ENCODE measurements at places on chromosomes 5 and 9.

- no peak for DNase-seq
These were observed 192.8 kb downstream of the CDH18 start for GRCh38 chr5:19795218-19795617.

DNA sequence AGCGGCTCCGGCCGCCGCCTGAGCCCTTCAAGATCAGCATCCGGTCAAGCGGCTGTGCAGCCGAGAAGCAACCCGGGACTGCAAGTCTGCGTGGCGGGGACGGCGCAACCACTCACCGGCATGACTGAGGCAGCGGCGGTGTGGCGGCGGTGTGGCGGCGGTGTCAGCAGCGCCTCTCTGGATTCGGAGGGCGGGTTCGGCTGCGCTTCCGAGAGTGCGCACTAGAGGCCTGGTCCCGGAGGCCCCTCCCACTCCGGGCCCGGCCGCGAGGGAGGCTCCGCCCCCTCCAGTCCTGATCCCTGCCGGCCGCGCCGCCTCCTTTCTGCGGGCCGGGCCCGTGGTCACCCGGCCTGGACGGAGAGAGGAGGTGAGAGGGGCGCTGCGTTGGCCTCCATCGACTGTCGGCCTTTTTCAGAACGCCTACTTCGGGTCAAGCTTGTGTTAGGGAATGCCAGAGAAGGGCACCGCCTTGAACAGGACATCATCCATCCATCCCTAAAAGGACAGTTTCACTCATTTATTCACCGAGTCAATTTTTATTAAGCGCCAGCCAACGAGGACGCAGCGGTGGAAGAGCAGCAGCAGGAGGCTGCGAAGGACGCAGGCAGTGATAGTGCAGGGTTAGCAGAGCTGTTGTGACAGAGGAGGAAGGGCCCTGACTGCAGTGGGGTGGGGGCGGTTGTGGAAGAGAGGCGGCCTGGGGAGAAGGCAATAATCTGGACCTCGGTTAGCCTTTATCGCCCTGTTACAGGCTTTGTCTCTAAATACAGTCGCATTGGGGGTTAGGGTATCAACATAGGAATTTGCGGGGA is at the start of gene ATOX1:
Gene ATOX1 (minus strand): TSS at position 202 of the 812 bp plus-strand sequence. CDS start 80 bp downstream, at position 122.
- no peak for DNase-seq

GRCh38 chr9:135726138-135726853 is 24.3 kb downstream of the KCNT1 start:
- no peak for DNase-seq

- DNase-seq = no peak
These were observed 292.7 kb downstream of the CWC27 start for GRCh38 chr5:65061250-65061973.

DNA sequence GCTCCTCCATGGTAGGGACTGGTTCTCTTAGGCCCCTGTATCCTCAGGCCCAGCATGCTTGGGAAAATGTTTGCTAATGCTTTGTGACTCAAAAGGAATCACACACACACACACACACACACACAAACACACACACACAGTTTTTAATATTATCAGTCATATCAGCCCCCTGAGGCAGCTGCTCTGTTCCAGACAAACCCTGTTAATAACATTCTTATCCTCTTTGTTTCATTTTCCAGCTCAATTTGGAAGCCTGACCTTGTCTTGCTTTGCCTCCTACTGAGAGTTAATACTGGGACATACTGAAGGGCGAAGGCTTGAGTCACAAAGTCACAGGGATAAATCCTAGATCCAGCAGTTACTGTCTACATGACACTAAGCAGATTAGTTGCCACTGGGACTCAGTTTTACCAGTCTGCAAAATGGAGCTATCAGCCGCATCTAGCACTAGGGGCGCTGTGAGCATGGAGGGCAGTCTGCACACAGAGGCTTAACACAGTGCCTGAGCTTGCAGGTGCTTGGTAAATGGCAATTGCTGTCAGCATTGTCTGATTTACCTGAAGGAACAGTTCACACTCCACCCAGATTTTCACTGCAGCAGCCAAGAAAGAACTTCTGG is 37.1 kb upstream of the KCNMB1 start:
- DNase-seq = no peak

DNA sequence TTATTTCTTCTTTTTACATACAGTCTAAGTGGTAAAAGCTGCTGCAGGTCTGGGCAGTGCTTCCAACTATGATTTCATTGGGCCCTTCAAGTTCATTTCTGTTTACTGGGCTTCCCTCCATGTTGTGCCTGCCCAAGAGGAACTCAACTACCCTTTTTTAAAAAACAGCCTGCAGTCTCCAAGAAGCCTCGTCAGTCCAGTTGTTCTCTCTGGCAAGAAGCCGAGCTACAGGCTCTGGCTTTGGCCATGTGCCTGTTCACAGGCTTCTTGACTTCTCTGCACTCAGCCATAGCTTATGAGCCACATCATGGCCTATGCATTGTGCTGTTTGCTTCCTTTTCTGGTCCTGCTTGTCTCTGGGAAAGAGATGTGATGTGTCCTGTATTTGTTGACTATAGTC is 119.7 kb upstream of the PJA2 start:
- DNase-seq = no peak

GRCh38 chr5:95818181-95819147 is 4.1 kb downstream of the GLRX start:
- no peak for DNase-seq

DNA sequence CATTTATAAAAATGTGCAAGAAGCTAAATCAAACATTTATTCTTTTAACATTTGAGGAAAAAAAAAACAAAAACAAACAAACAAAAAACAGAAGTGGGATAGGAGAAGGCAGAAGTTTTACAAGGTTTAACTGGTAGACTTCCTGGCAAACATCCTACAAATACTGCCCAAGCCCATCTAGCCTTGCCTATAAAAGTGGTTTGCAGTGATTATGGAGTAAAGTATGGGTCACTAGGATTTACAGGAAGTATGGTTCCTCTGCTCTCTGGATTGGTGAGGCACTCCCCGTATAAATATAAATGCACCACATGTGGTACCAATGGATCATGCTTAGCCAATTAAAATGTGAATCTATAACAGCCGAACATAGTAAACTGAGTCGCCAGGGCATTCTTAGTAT is 291.9 kb downstream of the EDIL3 start:
- DNase-seq = no peak

DNA sequence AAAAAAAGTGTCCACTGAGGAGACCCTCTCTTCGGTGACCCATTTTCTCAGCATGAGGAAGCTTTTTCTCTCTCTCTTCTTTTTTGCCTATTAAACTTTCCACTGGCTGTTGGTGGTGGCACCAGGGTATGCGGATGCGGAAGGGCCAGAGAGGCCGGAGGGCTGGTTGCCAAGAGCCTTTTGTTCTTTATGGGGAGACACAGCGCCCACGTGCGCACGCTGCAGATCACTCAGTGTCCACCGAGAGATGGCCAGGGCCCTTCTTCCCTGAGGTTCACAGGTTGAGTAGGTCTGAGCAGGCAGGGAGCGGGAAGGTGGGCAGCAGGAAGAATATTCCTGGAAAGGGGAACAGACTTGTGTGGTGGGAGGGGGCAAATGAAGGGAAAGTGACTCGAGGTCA is 69.1 kb downstream of the STK10 start:
- no peak for DNase-seq

DNA sequence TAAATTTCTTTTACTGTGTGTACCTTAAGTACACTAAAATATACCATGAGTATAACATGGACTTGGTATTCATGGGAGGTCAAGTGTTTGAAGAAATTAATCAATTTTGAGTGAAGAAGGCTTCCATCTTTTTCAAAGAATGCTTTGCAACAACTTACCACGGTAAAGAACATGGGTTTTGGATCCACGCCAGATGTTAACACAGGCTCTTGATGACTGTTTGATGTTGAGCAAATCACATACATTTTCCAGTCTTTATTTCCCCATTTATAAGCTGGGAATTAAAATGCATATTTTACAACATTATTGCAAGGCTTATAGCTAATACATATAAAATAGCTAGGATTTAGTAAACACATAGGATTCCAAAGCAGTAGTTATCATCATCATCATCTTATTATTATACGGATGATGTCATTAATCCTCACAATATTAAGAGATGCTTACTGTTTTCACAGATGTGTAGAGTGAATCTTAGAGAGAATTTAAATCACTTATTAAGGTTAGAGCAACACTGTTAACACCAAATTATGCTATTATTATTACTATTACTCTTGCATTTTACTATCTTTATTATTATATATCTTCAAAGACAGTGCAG is 362.0 kb downstream of the PRELID2 start:
- no peak for DNase-seq

GRCh38 chr5:663436-664342 is 29.5 kb downstream of the TPPP start:
- DNase-seq = no peak

DNA sequence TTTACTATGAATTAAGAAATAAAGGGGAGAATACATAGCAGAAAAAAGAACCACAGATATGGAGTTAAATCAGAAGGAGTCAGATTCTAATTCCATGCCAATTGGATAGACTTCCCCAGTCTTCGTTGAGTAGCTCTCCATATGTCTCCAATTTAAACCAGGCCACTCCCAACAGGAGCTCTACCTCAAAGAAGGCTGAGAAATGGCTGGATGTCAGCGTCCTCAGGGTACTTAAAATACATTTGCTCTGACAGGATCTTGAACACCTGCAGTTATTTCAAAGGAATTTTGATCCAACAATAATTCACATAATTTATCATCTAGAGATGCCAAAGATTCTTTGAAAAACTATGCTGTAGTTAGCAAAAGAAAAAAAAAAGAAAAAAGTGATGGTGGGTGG is 133.9 kb upstream of the FBN2 start:
- DNase-seq = no peak

GRCh38 chr9:132651259-132651658 is 18.5 kb downstream of the DDX31 start:
- no peak for DNase-seq
